ENCODE measurements at places on chromosomes 3 and 15.
A peak's percentile ranks its signal among the peaks of the same experiment; 100 is the strongest.

DNA sequence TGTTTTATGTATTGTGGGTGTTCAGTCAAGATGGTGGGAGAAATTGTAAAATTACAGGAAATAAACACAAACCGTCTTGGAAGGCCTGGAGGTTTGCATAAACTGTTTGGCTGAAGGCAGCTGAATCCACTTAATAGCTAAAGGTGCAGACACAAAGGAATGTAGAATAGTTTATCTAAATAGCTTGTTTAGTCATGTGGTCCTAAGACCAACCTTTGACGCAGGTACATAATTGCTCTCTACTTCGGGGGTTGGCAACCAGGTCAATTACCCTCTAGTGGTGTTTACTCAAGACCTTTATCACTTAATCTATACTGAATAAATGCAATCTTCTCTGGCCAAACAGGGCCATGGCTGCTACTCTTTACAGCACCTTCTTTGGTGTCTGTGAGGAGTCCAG, 502.8 kb downstream of the IGSF11 start:
- DNase-seq, result no peak

DNA sequence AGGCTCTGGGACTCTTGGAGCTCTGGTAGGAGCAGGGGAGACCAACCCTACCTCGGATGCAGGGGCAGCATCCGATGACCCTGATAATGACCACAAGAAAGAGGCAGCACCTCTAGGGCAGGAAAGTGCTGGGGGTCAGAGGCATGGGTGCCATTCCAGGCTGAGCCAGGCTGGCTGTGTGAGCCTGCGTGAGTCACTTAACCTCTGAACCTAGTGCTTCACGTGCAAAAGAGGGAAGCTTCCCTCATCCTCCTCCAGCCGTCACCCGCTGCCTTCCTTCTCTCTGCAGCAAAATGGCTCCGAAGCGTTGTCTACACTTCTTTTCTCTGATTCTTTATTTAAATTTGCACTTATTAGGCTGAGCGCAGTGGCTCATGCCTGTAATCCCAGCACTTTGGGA, 35.5 kb downstream of the ZDHHC19 start:
- no peak for DNase-seq

DNA sequence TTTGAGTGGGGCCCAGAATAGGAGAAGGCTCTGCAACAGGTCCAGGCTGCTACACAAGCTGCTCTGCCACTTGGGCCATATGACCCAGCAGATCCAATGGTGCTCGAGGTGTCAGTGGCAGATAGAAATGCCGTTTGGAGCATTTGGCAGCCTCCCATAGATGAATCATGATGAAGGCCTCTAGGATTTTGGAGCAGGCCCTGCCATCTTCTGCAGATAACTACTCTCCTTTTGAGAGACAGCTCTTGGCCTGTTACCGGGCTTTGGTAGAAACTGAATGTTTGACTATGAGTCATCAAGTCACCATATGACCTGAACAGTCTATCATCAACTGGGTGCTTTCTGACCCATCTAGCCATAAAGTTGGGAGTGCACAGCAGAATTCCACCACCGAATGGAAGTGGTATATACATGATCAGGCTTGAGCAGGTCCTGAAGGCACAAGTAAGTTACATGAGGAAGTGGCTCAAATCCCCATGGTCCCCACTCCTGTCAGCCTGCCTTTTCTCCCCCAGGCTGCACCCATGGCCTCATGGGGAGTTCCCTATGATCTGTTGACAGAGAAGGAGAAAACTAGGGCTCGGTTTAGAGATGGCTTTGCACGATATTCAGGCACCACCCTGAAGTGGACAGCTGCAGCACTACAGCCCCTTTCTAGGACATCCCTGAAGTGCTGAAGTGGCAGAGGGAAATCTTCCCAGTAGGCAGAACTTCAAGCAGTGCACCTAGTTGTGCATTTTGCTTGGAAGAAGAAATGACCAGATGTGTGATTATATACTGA, 971.4 kb downstream of the MCTP2 start:
- DNase-seq, result no peak

DNA sequence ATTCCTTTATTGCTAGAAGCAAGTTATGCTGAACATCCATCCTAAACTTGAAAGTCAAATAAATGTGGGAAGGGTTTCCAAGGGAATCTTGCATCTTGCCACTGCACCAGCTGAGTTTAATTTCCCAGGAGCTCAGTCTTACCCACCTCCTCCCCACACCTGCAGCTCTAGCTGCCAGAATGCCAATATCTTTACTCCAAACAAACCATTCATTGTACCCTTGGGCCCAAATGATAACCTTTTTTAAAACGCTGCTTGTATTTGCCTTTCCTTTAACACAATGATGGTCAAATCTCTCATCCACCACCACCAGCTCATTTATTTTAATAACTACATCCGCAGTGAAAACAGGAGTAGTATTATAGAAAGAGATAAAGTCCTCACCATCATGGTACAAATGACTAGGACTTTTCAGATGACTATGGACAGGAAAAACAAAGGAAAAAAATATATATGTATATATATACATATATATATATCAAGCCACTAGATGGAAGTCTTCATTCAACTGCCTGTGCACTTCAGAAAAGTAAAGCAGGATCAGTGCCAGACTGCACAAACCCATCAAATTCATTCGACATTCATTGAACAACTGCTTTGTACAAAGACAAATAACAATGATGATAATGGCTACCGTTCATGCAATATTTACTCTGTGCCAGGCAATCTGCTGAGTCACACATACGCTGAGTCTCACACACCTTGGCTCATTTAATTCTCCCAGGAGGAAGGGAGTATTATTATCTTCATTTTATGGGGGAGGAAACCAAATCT, 44.0 kb downstream of the BFSP2 start:
- DNase-seq, result no peak

GRCh38 chr15:90838139-90838538, 30.2 kb upstream of the FURIN start:
- peak; percentile 88 for DNase-seq

Measured in CD4-positive, alpha-beta T cell treated with Interleukin-6 for 4 hours (primary cell).